ENCODE measurements at places on chromosomes 4 and X. TPM values are rescaled to one million over a fixed set of nuclear protein-coding genes. Genes with fewer than 3 reads are reported as not detected.

GRCh38 chr4:26197018-26197779 lies 123.6 kb upstream of the RBPJ start:
- no peak for DNase-seq
- no peak overlapping the region for H3K4me3 ChIP-seq
- no peaks in the 10 kb centered on the region for H3K27me3 ChIP-seq
- no peaks in the 10 kb centered on the region for H3K36me3 ChIP-seq
- no peak overlapping the region for H3K27ac ChIP-seq

DNA sequence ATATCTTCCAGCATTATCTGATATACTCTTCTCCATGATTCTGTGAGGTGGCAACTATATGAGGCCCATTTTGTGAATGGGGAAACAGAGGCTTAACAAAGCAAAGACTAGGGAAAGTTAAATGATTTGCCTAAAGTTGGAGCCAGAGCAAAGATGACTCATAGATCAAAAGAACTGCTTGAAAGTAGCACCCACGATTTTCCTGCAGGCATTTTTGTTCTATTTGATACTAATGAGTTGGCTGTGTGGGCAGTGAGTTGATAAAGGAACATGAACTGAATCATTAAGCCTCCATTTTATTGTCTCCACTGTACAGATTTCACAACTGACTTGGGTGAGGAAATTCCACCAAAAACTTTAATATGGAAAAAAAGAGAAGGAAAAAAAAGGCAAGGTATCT lies 138.9 kb upstream of the IGFBP7 start:
- no peaks in the 10 kb centered on the region for H3K36me3 ChIP-seq
- no peak overlapping the region for H3K4me3 ChIP-seq
- H3K27ac ChIP-seq: no peak overlapping the region
- no peak for DNase-seq
- no peaks in the 10 kb centered on the region for H3K27me3 ChIP-seq
- no peaks in the 10 kb centered on the region for H3K4me1 ChIP-seq

DNA sequence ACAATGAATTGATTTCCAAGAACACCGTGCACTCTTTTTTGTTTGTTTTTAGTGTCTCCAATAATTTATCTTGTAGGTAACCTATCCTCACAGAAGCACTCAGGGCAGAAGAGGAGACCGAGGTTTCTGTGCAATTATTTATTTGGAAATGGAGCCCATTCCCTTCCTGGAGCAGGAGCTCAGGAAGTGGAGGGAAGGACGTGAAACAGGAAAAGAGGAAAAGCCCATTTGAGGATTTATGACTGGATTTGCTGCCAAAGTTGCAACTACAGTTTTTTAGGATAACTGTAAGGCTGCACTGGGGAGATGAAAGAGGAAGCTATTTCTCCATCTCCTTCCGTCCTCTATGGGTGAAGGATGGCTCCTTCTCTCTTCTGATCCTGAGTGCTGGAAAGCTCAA lies 31.7 kb upstream of the MXRA5 start:
- H3K27me3 ChIP-seq: no peaks in the 10 kb centered on the region
- no peak overlapping the region for H3K27ac ChIP-seq
- no peaks in the 10 kb centered on the region for H3K36me3 ChIP-seq
- DNase-seq: no peak

PCDH18 gene
- total RNA-seq: 4.7 TPM

SUPT20HL2 gene
- not detected for total RNA-seq

COL4A5 gene
- 42.1 TPM for total RNA-seq

GRCh38 chrX:82842286-82842685 lies 665.8 kb upstream of the POU3F4 start:
- DNase-seq: no peak
- no peaks in the 10 kb centered on the region for H3K4me1 ChIP-seq
- no peak overlapping the region for H3K27ac ChIP-seq
- no peak overlapping the region for H3K4me3 ChIP-seq
- no peaks in the 10 kb centered on the region for H3K36me3 ChIP-seq

- H3K36me3 ChIP-seq: no peaks in the 10 kb centered on the region
- H3K4me3 ChIP-seq: no peak overlapping the region
- no peak overlapping the region for H3K27ac ChIP-seq
- H3K27me3 ChIP-seq: no peaks in the 10 kb centered on the region
- no peaks in the 10 kb centered on the region for H3K4me1 ChIP-seq
- DNase-seq: no peak
Measured at GRCh38 chrX:70436343-70436742, 8.3 kb upstream of the DLG3 start.

PCDH7 gene
- 8.5 TPM for total RNA-seq

GRCh38 chrX:105664243-105664642 lies 158.1 kb upstream of the NRK start:
- no peak overlapping the region for H3K4me3 ChIP-seq
- no peak overlapping the region for H3K27ac ChIP-seq
- H3K4me1 ChIP-seq: no peaks in the 10 kb centered on the region
- no peaks in the 10 kb centered on the region for H3K36me3 ChIP-seq
- DNase-seq: no peak

ADH1A gene
- total RNA-seq: not detected

DNA sequence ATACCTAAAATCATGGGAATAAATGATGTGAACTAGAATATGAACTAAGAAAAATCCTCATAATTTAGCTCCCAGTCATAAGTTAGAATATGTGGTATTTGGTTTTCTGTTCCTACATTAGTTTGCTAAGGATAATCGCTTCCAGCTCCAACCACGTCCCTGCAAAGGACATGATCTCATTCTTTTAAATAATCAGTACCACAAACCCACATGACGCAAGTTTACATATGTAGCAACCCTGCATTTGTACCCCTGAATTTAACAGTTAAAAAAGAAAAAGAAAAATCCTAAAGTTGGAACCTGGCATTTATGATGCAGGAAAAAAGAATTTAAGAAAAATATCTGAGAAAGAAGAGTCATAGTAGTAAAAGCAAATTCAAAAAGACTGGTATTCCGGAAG lies 13.3 kb downstream of the UBA6 start:
- no peak overlapping the region for H3K4me3 ChIP-seq
- H3K4me1 ChIP-seq: no peaks in the 10 kb centered on the region
- DNase-seq: no peak
- H3K27ac ChIP-seq: no peak overlapping the region
- H3K36me3 ChIP-seq: peaks cover 14% of the 10 kb centered on the region
- no peaks in the 10 kb centered on the region for H3K27me3 ChIP-seq

DNA sequence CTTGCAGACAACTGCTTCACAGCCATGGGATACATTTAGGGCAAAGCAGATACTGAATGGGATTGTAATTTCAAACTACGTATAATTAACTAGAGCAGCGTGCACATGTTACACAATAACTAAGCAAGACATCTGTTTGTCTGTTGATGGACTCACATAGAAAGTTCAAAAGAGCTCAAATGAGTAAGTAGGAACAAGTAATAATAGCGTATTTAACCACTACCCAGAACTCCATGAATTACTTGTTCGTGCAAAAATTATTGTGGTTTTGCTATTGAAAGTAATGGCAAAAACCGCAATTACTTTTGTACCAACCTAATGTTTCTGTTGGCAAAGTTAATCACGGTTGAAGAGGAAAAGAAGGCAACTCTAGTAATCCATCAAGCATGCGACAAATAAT lies 825.4 kb downstream of the PCDH18 start:
- no peaks in the 10 kb centered on the region for H3K4me1 ChIP-seq
- H3K27me3 ChIP-seq: no peaks in the 10 kb centered on the region
- no peak for DNase-seq
- no peaks in the 10 kb centered on the region for H3K36me3 ChIP-seq
- H3K4me3 ChIP-seq: no peak overlapping the region
- no peak overlapping the region for H3K27ac ChIP-seq

DNA sequence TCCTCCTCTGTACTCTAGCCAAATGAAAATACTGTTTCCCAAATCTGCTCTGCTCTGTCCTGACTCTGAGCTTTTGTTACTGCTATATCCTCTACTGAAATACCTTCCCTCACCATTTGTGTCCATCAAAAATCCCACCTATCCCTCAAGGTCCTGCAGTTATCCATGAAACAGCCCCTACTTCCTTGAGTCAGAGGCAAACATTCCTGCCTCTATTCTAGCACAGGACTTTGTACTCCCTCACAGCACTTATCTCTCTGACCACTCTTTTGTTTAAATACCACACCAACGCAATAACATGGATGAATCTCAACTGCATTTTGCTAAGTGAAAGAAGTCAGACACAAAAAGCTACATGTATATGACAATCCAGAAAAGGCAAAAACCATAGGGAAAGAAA lies 10.5 kb upstream of the RNF128 start:
- no peaks in the 10 kb centered on the region for H3K4me1 ChIP-seq
- no peaks in the 10 kb centered on the region for H3K27me3 ChIP-seq
- no peaks in the 10 kb centered on the region for H3K36me3 ChIP-seq

Measured in upper lobe of left lung (tissue), 6 donors.